HFFc6 (cell line): ENCODE measurements at places on chromosomes 3 and 15. TPM values are rescaled to one million over a fixed set of nuclear protein-coding genes. Genes with fewer than 3 reads are reported as not detected.
A peak's percentile ranks its signal among the peaks of the same experiment; 100 is the strongest.

TRPM1 gene
- 0.18 TPM in 1 of 3 replicates, not detected in the others for total RNA-seq

ZNF660 gene
- 0.05 to 0.31 TPM (median 0.18 TPM) in 3 replicates for total RNA-seq

SSUH2 gene
- 0.21 to 0.27 TPM in 2 of 3 replicates, not detected in the other for total RNA-seq

CATSPER2 gene
- total RNA-seq: 0.38 to 0.81 TPM (median 0.67 TPM) in 3 replicates

DNA sequence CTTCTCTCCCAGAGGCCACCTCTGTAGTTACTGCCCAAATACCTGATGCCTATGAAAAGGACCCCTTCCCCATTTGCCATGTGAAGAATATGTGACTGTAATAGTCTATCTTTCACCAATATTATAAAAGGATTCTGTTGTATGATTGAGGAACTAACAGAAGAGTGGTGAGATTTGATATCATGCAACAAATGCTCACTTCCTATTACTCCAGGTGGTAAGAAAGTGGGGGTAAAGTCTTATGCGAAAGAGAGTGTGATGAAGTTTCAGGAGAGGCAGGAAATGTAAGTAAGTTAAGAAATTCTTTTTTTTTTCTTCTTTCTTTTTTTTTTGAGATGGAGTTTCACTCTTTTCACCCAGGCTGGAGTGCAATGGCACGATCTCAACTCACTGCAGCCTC, 24.4 kb upstream of the RAP2B start:
- no peak for DNase-seq

GRCh38 chr3:4744405-4745234, 234.6 kb upstream of the BHLHE40 start:
- peak; percentile 65 for DNase-seq

DNA sequence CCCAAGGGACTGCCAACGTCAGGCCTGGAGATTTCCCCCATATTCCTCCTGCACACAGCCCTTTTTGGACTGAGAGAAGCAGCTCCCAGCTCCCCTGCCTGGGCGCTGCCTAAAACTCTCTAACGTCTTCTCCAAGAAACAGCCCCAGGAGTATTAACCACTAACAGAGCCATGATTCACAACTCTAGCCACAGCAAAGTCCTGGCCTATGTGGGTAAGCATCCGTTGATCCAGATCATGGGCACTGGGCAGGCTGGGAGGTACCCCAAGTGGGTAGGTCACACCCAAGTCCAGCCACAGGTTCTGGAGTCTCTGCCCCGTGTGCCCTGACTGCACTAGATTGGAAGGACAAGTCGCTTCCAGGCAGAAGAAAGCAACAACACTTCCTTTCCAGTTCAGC, 31.9 kb downstream of the NBEAL2 start:
- no peak for DNase-seq

DNA sequence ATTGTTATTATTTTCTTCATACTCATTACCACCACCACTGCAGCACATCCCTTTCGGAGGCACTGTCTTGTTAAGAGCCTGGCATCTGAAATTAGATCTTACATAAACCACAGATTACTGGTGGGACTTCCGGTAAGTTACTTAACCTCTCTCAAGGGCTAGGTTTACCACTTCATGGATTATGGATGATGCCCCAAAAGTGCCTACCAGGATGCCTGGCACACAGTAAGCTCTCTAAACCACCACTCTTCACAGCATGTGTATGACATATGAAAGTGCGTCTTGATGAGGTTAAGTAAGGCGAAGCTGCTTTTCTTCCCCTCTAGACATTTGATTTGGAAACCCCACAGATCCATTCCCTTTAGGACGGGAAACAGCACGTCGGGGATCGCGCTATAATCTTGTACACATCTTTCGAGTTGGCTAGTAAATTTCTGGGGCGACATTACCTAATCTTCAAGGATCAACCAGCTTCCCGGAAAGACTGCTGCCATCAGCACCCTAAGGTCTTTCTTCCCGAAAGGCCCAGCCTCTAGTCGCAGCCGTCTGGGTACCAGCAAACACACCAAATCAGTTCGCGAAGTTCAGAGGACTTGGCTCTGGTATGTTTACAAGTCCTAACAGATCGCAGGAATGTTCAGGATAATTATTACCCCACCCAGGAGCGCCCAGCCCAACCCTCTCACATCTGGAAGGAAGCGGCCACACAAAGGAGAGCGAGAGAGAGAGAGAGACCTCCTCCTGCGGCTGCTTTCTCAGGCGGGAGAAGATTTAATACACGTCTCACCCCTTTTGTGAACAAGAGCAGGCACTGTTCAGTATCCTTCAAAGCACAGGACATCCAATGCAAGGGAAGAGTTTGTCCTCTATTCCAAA, 155.1 kb upstream of the FRMD4B start:
- DNase-seq: no peak

DNA sequence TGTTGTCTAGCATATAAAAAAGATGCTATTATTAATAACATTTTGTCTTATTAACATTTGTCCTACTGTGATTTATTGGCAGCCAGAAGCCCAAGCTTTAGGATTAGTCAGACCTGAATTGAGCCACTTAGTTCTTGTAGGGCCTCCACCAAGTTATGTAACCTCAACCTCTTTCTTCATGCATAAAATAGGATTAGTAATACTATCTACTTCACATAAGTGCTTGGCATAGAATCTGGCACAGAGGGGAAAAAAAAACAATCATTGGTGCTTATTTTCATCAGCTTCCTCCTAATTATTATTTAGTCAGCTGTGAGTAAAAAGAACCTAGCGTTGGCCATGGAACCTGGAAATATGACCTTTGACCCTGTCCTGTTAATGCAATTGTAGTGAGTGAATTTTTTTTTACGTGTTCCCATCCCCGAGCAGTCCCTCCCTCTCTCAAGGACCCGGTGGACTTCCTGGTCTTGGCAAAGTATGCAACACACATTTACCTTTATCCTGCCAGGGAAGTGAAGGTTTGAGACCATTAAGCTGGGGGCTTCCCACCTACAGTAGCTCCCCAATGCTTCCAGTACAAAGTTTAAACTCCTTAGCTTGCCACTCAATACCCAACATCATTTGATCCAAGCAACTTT, 136.8 kb downstream of the FHIT start:
- no peak for DNase-seq

- DNase-seq: no peak
Measured at GRCh38 chr15:79169526-79170133, 79.0 kb upstream of the RASGRF1 start.

- DNase-seq: no peak
Measured at GRCh38 chr3:21028412-21028811, 722.6 kb downstream of the ZNF385D start.

- DNase-seq: no peak
Measured at GRCh38 chr3:113721636-113722035, 24.4 kb downstream of the NAA50 start.

DNA sequence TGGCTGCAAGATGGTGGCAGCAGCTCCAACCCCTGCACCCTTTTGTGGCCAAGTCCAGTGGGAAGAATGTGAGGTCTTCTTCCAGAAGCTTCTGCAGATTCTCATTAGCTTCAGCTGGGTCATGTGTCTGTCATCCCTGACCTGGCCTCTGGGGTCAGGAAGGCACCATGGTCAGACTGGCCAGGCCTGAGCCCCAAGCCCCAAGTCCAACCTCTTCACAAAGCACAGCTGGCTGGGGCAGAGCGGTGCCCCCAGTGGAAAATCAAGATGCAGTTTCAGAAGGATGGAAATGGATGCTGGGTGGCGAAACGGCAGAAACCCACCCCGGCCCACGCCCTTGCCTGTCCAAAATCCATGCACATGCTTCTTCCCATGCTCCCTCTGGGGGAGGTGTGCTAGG, 15.9 kb upstream of the GATA2 start:
- DNase-seq: no peak

- DNase-seq: peak; percentile 70
Measured at GRCh38 chr15:43204016-43204901, 16.6 kb downstream of the EPB42 start.

- no peak for DNase-seq
Measured at GRCh38 chr3:157075693-157076420, 84.1 kb downstream of the CCNL1 start.

- DNase-seq: peak; percentile 59
Measured at GRCh38 chr15:63093486-63094205, 28.0 kb upstream of the LACTB start.
